Naive B cell (primary cell): ENCODE measurements at places on chromosomes 12 and 14.

GRCh38 chr12:126093908-126094307, 1028.7 kb downstream of the AACS start:
- no peak for DNase-seq

DNA sequence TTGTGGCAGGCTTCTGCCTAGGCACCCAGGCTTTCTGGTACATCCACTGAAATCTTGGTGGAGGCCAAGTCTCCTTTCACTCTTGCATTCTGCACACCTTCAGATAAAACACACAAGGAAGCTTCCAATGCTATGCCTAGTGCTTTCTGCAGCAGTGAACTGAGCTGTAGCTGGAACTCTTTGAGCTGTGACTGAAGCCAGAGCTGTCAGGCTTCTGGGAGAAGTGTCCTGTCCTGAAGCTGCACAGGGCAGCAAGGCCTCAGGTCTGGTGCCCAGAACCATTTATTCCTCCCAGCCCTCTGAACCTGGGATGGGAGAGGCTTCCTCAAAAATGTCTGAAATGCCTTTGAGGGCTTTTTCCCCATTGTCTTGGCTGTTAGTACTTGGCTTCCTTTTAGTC, 941.7 kb downstream of the LRFN5 start:
- DNase-seq: no peak

DNA sequence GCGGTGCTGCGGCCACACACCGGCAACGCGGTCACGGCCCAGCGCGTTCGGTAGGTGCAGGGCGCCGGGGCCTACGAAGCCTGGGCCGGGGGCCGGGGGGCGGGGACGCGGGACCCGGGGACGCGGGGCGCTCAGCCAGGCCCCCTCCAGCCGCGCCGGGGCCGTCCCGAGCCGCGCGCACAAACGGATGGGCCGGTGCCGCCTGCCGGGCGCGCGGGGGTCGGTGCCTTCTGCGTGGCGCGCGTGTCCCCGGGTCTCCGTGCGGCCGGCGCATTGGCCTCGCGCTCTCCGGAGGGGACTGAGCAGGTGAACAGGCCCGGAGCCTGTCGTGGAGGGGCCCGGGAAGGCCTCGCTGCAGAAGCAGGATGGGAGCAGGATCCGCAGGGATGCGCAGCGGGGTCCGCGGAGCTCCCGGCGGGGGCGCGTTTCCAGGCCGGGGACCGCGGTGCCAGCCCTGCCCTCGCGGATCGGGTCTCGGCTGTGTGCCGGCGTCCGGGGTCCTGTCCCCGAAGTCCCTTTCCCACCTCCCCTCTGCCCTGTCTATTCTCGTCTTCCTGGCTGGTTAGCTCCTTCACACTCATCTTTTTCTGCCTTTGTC, 421 bp downstream of the GLT1D1 start:
- peak; percentile 15 for DNase-seq

- no peak for DNase-seq
Measured at GRCh38 chr12:41442896-41443295, 254.8 kb downstream of the PDZRN4 start.

DNA sequence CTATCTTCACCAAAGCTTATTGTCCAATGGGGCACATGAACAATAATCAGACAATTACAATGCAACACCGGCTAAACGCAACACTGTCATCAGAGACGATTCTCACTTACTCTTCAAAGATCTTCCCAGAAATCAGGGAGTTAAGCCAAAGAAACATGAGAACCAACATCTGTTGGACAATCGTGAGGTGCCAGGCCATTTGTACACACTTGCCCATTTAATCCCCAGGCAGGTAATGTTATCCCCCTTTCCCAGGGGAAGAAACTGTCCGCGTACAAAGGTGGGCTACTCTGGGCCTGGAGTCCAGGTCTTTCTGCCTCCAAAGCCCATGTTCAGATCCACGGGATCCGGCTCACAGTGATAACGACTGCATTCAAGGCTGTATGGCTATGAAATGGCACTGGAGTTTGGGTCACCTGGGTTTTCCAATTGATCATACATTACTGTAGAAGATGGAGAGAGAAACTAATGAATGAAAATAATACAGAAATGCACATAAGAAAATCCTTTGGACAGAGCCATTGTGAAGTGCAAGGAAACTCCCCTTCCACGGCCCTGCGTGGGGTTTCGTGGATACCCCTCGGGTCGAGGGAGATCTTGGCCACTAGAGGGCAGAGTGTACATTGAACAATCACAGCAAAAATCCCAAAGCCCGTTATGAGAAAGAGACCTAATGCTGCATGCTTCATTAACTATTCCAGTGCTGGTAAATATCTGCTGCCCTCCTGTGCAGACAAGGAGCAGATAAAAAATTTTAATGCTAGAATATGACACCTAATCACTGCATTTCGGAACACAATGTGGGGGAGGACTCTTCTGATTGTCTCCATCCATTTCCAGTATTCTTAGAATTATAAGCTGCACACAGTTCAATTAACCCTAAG, 111.4 kb downstream of the EGLN3 start:
- peak; percentile 27 for DNase-seq

DNA sequence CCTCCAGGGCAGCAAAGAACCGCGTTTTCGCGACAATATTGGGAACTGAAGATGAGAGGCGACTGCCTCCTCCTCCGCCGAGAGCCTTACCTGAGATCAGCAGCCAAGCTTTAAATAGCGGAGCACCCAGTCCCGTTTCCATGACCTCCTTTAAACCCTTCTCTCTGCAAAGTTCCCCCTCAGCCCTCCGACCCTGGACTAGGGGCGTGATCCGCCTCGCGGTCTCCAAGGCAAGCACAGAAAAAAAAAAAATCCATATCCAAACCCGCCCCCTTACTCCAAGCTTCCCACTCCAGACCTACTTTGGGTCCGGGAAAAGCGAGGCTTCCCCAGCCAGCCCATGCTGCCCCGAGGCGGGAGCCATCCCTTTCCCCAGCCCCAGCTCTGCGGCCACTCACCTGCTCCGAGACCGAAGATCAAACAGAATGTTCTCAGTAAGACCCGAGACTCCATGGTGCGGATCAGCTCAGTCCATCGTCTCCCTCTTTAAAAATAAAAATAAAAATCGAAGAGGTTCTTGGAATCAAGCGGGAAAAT, 630 bp downstream of the NELL2 start:
- DNase-seq: no peak

- DNase-seq: no peak
Measured at GRCh38 chr14:34211732-34212131, 250.3 kb downstream of the SPTSSA start.

- no peak for DNase-seq
Measured at GRCh38 chr14:60642270-60643140, 6.8 kb downstream of the SIX1 start.
